T-helper 2 cell (primary cell): ENCODE measurements at places on chromosomes 2 and 18.

GRCh38 chr2:53448591-53448990 lies 319.0 kb upstream of the CHAC2 start:
- DNase-seq, result no peak

DNA sequence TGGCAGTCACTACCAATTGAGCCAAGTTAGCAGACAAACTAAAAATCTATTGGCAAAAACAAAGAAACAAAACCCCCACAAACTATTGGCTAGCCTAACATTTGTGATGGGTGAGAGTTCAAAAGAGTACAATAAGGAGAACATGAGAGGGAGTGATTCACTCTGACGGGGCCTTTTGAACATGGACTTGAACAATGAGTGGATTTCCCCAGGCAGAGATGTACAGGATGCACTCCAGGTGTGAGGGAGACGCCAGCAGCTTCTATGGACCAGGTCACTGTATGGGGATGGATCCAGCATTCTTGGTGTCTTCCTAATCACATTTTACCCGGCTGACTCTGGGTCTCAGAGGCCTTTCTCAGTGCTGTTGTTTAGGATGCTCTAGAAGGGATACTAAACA lies 167.5 kb upstream of the SMAD2 start:
- no peak for DNase-seq

- DNase-seq, result no peak
Measured at GRCh38 chr18:49514577-49514976, 27.5 kb upstream of the C18orf32 start.

DNA sequence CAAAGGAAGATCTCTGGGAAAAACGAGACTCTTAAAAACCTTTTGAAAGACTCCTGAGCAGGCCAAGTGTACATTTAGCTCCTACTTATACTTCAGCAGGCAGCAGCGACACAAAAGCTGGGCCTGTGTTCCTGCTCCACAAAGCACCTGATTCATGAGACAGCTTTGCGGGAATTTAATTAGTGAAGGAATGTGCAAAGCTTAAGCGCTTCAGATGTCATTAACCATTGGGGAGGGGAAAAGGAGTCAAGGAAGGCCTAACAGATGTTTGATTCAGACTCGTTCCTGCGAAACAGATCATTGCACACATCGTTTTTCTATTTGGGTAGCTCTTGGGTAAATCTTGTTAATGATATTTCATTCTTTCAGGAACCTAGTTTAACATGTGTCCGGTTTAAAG lies 125.9 kb downstream of the MAIP1 start:
- no peak for DNase-seq

DNA sequence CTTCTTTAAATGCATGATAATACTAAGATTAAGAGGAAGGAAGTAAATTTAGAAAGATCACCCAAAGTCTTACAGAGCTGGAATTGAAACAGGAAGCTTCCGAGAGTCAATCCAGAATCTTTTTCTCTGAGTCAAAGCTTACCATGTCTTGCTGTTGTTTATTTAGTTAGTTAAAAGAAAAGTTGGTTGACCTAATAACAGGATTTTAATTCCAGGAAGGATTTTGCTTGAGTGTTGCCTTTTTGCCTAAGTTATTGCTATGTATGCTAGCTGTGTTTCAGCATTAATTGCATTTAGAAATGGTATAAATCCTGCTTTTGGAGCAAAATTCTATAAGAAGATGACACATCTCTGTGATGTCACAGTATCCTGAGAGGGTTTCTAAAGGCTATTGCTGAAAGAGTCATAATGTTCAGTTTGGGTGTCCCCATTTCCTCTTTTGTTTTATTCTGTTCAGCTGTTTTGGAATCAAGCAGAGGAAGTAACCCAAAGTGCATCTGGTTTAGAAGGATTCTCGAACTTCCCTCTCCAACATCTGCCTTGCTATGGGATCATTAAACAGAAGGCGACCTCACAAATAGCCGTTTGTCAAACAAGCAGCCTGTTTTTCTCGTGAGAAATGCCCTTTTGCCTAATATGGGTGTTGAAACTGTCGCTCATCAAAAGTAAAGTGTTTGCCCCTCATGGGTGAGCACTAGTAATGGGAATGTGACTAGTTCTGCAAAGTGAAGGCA lies 271.5 kb upstream of the MMADHC start:
- no peak for DNase-seq

GRCh38 chr2:130261970-130262760 lies 63.9 kb upstream of the TUBA3E start:
- DNase-seq, result no peak

DNA sequence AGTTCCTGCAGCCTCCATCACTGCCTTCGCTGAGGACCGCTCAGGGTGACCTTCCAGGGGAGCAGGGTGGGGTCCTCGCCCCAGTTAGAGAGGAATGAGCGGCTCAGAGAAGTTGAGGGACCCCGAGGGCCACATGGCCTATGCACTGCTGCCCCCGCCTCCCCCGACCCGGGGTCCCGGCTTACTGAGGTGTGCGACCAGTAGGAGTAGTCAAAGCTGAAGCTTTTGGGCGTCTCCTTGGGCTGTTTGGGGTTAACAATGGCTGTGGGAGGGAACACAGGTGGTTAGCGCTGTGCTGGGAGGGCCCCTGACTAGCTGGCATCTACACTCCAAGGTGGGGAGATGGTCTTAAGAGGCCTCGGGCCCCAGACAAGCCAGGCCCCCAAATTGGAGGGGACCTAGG lies 31.0 kb downstream of the KIF1A start:
- no peak for DNase-seq

DNA sequence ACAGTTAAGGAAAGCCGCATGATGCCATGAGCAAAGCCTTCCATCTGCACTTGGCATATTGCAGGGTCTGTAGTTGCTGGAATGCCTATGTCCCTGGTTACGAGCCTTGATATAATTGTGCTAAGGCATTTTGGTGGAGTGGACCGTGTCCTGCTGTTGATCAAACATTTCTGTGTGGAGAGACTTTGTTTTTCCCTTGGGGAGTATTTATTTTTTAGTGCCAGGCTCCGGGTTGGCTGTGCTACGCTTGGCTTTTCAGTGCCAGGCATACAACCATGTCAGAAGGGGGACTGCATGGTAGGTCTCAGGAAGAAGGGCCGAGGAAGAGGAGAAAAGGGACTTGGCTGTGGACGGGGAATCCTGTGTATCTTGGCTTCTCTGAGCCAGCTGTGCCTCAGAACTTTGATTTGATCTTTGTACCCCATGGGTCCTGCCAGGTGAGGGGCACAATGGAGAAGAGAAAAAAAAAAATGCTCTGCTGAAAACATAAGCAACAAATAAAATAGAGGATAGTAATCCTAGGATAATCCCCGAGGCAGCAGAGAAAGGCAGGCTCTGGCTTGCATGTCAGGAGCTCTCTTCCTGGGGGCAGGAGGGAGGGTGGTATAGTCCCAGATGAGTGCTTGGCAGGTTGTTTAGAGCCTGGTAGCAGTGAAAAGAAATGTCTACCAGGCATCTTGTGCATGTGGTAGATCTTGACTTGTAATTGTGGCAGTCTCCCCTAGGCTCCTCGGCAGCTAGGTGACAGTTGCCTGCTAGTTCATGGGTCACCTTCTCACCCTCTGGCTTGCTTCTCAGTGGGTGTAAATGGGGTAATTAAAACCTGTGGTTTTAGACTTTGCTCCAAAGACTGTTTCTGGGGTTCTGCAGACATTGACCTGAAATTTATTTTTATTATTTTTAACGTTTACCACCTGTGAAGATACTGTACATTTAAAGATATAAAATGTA lies 233.0 kb downstream of the NEDD4L start:
- no peak for DNase-seq

GRCh38 chr2:206915121-206915520 lies 24.2 kb upstream of the CPO start:
- no peak for DNase-seq

DNA sequence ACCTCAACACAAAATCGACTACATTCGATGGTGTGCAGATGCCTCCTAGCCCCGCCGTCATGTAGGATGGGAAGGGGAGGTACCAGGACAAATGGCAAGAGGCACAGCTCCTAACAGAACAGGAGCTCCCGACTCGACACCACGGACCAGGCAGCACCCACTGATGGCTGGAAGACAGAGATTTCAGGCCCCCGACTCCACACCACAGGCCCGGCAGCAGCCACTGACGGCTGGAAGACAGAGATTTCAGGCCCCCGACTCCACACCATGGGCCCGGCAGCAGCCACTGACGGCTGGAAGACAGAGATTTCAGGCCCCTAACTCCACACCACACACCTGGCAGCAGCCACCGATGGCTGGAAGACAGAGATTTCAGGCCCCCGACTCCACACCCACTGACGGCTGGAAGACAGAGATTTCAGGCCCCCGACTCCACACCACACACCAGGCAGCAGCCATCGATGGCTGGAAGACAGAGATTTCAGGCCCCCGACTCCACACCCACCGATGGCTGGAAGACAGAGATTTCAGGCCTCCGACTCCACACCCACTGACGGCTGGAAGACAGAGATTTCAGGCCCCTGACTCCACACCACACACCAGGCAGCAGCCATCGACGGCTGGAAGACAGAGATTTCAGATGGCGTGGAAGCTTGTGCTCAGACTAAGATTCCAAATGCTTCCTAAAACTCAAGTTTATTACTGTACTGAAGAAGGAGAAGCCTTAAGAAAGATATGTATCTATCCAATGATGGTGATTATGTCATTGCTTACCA lies 135.5 kb downstream of the EIPR1 start:
- no peak for DNase-seq

DNA sequence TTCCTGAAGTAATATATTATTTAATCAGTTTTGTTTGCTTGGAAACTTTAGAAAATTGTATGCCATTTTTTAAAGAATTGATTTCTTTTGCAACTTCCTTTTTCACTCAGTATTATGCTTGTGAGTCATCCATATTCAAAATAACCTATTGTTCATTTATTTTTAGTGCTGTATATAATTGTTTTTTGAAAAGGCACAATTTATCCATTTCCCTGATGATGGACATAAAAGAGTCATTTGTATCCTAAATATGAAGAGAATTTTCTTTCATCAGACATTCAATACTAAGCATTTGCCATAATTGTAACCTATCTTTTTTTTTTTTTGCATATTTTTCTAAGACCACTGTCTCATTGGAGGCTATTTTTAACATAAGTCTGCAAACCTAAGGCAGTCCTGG lies 134.1 kb upstream of the SERPINE2 start:
- no peak for DNase-seq

GRCh38 chr2:133885847-133886246 lies 317.6 kb upstream of the NCKAP5 start:
- DNase-seq, result no peak
